ENCODE measurements at places on chromosomes 4 and X.

DNA sequence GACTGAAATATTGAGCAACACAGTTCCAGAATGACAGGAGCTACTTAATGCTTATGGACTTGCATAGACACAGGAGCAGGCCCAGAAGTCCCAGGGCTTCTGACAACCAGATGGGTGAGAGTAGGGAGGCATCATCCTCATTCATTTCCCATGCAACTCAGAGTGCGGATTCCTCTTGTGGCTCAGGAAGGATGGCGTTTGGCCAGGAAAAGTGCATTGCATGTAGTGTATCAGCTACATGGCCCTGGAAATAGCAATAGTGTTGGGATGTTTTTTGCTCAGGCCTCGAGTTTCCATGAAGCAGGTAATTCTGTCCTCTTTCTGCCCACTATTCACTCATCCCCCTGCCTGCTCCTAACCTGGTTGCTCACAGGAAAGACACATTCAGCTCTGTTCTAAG, 136.6 kb downstream of the PDGFRA start:
- DNase-seq: no peak

GRCh38 chr4:88134536-88135355, 23.7 kb downstream of the ABCG2 start:
- no peak for DNase-seq

- DNase-seq: no peak
Observed at GRCh38 chrX:122445466-122445865, 738.6 kb upstream of the GRIA3 start.

DNA sequence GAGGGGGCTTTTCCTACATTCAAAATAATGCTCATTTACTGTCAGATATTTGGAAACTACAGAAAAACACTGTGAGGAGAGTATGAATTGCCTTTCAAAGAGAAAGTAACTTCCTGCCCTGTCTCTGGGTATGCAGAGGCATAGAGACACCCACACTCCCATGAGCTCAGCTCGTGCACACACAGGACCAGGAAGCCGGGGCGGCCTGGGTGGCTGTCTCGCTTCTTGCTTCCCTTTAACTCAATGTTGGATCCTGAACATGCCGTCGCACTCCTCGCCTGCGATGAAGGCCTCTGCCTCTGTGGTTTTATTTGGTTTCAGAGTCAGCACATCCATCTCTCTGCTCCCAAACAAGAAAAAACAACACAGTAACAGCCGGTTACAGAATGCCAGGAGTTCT, 40.1 kb upstream of the GPR78 start:
- no peak for DNase-seq

- no peak for DNase-seq
Observed at GRCh38 chr4:163344147-163345125, 744 bp downstream of the NPY5R start.

DNA sequence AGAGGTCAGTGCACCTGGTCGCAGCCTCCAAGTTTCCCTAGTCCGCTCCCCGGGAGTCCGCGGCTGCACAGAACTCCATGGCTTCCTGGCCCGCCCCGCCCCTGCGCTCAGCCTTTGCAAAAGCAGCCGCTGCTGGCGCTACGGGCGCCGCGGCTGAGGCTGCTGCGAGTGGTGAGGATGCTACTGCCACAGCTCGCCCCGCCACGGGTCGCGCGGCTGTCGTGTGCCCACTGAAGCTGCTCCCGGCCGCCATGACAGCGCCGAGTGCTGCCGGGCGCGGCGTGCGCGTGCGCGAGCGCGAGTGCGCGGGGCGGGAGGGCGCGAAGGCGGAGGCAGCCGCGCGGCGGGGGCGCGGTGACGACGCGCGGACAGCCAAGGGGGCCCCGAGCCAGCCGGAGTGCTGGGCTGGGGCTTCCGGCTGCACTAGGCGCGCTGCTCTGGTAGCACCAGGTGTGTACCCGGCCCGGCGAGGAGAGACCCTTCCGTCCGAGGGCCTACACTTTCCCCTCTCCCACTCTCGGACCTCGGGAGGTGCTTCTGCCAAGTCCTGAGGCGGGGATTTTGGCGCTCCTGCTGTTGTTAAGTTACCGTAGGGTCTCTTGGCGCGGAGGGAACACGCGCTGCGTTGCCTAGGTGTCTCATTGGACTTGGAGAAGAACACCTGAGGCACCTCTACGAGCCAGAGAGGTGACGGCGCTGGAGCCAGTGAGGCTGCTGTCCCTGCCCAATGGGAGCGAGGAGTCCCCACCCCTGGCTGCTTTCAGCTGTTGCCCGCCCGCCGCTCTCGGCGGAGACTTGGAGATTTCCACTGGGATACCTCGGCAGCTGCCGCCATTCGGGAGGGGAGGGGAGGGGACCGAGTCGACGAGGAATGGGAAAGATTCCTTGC, 619 bp upstream of the LRBA start:
- peak; percentile 80 for DNase-seq

DNA sequence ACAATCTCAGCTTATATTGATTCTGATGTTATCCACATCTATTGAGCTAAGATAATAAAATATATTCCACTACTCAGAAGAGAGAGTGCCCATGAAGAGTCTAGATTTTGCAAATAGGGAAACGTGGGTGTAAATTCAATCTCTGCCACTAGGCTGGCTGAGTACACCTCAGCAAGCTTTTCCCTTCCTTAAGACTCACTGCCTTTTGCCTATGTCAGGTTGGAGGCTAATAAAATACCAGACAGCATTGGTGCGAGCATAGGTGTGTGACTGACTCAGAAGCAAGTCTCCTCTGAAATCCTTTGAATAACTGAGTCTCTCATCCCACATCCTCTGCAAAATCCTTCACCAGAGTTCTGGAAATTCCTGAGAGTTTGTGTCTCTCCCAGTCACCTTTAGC, 405.4 kb upstream of the CPEB2 start:
- DNase-seq: no peak

GRCh38 chrX:13652287-13652793, 601 bp upstream of the TCEANC start:
- no peak for DNase-seq

GRCh38 chrX:34379891-34380290, 247.8 kb upstream of the FAM47A start:
- DNase-seq: no peak

DNA sequence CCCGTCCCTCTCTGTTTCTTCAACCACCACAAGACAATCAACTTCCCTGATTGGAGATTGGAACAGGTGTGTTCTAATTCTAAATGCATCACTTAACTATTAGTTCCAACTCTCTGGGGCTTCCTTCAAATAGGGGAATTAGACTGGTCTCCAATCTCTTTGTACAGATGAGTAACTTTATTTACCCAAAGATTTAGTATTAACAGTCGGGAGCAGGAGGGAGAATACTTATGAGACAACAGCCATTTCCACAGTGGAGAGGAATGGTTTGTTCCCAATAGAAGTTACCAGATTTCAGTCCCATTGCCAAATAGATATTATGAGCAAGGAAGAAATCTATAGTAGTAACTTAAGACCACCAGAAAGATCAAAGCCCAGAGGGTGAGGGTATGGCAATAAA, 46.2 kb downstream of the CASK start:
- DNase-seq: no peak

DNA sequence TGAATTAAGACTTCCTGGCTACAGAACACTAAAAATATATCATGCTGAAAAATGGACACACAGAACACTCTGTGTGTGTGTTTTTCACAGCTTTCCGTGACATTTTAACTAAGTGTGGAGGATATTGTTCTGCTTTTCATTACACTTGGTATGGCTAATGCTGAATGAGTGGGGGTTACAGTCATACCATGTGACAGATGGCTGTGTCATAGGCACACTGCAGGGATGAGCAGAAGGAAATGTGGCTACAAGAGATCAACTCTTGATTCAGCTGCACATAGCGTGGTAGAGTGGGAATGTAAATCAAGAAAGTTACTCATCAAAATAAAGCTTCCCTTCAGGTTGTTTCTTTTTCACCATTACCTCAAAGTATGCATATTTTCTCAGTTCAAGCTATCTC, 669.8 kb downstream of the IQCM start:
- DNase-seq: no peak

GRCh38 chrX:132594129-132594528, 105.3 kb upstream of the MBNL3 start:
- no peak for DNase-seq

- DNase-seq: no peak
Observed at GRCh38 chr4:102826105-102826889, 1.1 kb downstream of the UBE2D3 start.

GRCh38 chrX:139971394-139971749, 6.1 kb upstream of the CXorf66 start:
- no peak for DNase-seq

GRCh38 chr4:126495163-126495752, 1137.5 kb upstream of the INTU start:
- DNase-seq: no peak

DNA sequence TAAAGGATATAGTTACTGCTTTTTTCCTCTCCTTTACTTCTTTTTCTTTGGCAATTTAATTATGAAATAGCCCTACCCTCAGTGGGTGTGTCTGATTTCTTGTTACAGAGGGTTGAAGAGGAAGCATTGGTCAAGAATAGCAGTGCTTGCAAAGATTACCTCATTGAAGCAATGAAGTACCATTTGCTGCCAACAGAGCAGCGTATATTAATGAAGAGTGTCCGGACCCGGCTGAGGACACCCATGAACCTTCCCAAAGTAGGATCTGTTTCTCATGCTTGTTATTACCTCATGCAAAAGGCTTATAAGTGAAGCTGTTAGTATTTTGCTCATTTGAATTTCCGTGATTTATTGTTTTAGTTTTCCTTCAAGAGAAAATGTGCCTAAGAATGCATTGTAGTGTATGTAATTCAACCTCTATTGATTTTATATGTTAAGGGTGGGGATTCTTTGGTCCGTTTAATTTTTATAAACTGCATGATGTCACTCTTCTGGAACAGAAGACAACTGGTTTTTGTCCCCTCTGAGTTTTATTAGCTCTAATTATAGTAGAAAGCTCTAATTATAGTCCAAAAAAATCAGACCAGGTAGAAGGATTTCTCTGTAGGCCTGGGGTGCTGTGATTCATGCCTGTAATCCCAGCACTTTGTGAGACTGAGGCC, 27.9 kb upstream of the MSMO1 start:
- no peak for DNase-seq

DNA sequence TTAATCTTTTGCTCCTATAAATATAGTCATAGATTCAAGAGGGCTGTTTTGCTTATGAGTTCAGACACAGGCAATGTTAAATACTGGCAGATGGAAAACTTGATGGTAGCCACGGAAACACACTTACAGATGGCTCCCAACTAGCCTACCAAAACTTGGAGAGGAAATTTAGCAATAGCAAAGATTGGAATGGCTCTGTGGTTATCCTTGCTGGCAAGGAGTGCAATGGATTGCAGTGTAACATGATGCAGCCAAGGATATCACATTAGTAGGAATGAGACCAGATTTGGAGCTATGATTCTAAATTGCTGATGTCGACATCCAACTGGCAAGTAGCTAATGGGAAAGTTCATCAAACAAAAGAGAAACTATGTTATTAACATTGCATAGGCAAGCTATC, 791.0 kb upstream of the DIAPH2 start:
- DNase-seq: no peak

- DNase-seq: no peak
Observed at GRCh38 chrX:84724576-84724975, 222.3 kb upstream of the HDX start.

DNA sequence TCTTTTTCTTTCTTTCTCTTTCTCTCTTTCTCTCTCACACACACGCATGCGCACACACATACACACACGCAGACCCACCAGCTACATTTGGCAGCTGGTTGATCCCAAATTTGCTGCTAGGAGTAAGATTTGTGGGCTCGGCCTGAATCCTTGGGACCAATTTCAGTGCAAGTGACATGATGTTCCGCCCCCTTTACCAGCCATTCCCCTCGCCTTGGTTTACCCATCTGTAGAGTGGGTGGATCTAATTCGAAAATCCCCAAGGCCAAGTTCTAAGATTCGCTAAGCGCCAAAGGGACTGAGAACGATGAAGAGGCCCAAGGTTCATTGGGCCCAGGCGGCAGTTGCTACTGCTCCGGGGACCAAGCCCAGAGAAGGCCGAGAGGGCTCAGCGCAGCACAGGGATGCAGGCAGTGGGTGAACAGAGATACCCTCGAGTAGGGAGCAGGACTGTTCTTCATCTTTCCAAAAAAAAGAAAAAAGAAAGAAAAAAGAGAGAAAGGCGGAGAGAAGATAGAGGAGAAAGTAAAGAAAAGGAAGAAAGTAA, 5.8 kb downstream of the NKX3-2 start:
- DNase-seq: no peak

DNA sequence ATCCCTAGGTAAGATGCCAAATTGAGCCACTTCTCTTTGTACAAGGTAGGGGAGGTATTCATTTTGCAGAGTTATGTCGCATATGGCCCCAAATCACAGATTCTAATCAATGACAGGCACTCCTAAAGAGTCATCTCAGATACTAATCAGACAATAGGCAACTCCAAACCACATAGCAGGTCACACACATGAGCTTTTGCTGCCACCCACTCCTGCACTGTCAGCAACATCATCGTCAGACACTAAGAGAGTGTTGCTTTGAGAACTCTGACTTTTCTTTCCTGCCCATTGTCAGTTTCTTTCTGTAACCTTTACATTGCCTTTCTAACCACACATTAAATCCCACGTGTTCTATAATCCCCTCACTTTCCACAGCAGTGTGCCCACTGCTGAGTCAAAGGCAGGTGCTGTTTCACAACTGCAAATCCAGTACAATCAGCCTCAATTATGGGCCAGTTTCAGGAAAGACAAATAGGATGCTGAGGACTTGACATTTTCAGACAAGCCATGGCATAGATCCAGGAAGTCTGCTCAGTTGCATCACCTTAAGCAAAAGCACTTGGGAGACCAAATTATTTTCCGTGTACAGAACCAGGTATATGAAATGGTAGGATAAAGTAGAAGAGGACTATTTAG, 23.5 kb downstream of the TMEM31 start:
- DNase-seq: no peak

- DNase-seq: no peak
Observed at GRCh38 chr4:112677519-112678091, 40.7 kb downstream of the LARP7 start.

GRCh38 chr4:86286726-86287125, 73.1 kb downstream of the MAPK10 start:
- DNase-seq: no peak

DNA sequence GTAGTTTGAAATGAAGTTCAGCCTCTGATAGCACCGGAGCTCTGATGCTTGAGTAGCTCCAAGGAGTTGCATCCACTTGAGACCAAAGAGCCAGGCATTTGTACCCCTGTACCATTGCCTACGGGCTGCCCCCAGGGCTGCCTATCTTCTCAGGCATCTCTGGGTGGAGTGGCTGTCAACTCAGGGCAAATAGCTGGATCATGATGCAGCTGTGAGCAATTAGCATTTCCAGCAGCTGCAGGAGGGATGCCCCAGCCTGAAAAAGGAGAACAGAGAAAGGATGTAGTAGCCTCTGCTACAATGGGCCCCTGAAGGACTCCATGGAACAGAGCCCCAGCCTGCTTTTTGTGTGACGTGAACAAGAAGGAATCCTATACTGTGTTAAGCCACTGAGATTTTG, 492.6 kb downstream of the BCOR start:
- DNase-seq: no peak

DNA sequence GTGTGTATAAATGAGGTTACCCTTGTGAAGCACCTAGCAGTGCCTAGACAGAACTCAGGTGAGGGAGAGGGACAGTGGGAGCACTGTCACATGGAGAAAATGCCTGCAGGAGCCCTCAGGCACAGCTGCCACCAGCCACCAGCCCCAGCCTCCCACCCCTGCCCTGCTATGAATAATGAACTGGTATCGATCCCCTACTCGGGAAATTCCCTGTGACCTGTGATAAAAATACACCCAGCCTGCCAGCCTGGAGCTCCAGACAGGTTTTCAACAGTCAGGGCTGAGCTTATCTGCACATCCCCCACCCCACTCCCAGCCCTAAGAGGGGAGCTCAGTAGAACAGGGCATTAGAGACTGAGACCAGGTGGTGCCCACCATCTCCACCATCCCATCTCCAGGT, 159.6 kb upstream of the PJA1 start:
- no peak for DNase-seq

Measured in activated T-helper 1 cell treated with Interleukin-2 at 50 U/mL for 16 hours (primary cell).